ENCODE measurements at places on chromosomes 7 and 10. TPM values are rescaled to one million over a fixed set of nuclear protein-coding genes. Genes with fewer than 3 reads are reported as not detected.
A peak's percentile ranks its signal among the peaks of the same experiment; 100 is the strongest.

DNA sequence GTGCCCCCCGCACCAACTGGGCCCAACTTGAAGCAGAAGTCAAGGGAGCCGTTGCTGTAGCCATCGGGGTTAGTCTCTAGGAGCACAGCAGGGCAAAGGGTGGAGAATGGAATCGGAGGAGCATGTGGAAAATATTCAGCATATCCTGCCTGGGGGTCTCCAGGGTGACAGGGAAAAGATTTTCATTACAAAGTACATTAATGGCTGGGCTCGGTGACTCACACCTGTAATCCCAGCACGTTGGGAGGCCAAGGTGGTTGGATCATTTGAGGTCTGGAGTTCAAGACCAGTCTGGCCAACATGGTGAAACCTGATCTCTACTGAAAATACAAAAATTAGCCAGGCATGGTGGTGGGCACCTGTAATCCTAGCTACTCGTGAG is 53.8 kb upstream of the ABLIM1 start:
- H3K4me1 ChIP-seq = peaks cover 15% of the 10 kb centered on the region
- H3K27ac ChIP-seq = no peak overlapping the region
- DNase-seq = no peak
- H3K27me3 ChIP-seq = no peaks in the 10 kb centered on the region

GRCh38 chr7:97346349-97346748 is 228.9 kb downstream of the SDHAF3 start:
- no peaks in the 10 kb centered on the region for H3K4me1 ChIP-seq
- no peaks in the 10 kb centered on the region for H3K36me3 ChIP-seq
- no peaks in the 10 kb centered on the region for H3K27me3 ChIP-seq

GRCh38 chr7:113414401-113415035 is 296.2 kb upstream of the SMIM30 start:
- no peak for DNase-seq
- no peaks in the 10 kb centered on the region for H3K27me3 ChIP-seq
- no peak overlapping the region for H3K4me3 ChIP-seq
- H3K36me3 ChIP-seq = no peaks in the 10 kb centered on the region

GRCh38 chr7:83691095-83691494 is 42.2 kb upstream of the SEMA3E start:
- H3K36me3 ChIP-seq = no peaks in the 10 kb centered on the region
- H3K4me3 ChIP-seq = no peak overlapping the region
- H3K27ac ChIP-seq = no peak overlapping the region
- DNase-seq = no peak
- H3K27me3 ChIP-seq = no peaks in the 10 kb centered on the region

DNA sequence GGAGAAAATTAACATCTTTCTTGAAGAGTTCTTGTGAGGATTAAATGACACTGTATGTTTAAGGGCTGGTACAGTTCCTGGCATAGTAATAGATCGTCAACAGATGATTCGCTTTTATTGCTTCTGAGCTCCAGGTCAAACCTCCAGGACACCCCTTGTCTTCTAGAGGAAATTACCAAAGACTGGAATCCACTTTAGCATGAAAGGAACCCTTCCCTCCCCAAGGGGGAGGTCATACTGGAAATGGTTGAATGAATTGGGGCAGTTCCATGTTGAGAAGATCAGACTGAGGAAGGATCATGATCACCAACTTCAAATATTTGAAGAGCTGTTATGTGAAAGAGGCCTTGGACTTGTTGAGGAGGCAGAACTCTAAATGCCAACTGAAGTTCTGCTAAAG is 8.9 kb downstream of the NFE2L3 start:
- H3K36me3 ChIP-seq = no peaks in the 10 kb centered on the region
- DNase-seq = no peak
- no peak overlapping the region for H3K27ac ChIP-seq
- no peak overlapping the region for H3K4me3 ChIP-seq
- peaks cover 12% of the 10 kb centered on the region for H3K4me1 ChIP-seq

DNA sequence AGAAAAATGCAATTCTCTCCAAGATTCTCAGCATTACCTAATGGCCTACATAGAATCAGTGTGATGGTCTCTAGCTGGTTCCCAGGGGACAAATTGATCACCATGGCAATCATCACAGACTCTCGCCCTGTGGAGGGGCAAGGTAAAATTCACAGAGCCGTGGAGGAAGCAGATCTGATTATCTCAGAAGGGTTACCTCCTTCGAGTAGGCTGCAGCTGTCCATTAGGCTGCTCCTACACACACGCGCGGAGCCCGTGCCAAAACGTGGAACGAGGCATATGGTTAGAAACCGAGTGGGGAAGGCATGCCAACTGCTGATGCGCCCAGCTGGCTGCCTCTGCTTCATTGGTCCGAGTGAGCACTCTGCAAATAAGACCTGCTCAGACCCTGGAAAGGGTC is 52.8 kb upstream of the PTER start:
- H3K4me1 ChIP-seq = no peaks in the 10 kb centered on the region
- no peak for DNase-seq
- no peak overlapping the region for H3K27ac ChIP-seq

- H3K4me1 ChIP-seq = peaks cover 8% of the 10 kb centered on the region
- DNase-seq = peak; percentile 45
- no peaks in the 10 kb centered on the region for H3K27me3 ChIP-seq
- H3K36me3 ChIP-seq = no peaks in the 10 kb centered on the region
Observed at GRCh38 chr10:59876695-59877094, 29.7 kb downstream of the CCDC6 start.

DNA sequence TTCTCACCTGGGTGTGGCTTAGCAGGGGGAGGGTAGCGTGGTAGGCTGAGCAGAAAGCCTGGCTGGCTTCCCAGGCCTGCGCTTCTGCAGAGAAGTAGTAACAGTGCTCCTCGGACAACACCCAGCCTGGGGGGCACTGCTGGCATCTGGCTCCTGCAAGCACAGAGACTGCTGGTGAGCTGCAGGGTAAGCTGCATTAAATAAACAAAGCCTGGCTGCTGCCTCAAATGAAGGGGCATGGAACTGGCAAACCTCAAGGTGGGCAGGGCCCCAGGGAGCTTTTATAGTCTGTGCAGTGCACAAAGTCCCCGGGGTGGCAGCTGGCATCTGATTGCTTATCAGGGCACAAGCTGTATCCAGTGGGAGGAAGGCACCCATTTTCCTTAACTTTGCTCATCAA is 3.9 kb downstream of the KLRG2 start:
- no peak for DNase-seq
- no peaks in the 10 kb centered on the region for H3K36me3 ChIP-seq
- H3K4me3 ChIP-seq = no peak overlapping the region
- H3K27me3 ChIP-seq = peaks cover 56% of the 10 kb centered on the region

GRCh38 chr7:71613313-71613712 is 481.4 kb downstream of the GALNT17 start:
- H3K36me3 ChIP-seq = no peaks in the 10 kb centered on the region
- no peak for DNase-seq
- H3K4me1 ChIP-seq = no peaks in the 10 kb centered on the region
- H3K27ac ChIP-seq = no peak overlapping the region
- no peak overlapping the region for H3K4me3 ChIP-seq

GRCh38 chr7:48088559-48089045 is 463 bp upstream of the UPP1 start:
- H3K27me3 ChIP-seq = no peaks in the 10 kb centered on the region
- H3K36me3 ChIP-seq = peaks cover 14% of the 10 kb centered on the region
- DNase-seq = peak; percentile 90
- H3K4me3 ChIP-seq = peak overlapping the region; percentile 91

DNA sequence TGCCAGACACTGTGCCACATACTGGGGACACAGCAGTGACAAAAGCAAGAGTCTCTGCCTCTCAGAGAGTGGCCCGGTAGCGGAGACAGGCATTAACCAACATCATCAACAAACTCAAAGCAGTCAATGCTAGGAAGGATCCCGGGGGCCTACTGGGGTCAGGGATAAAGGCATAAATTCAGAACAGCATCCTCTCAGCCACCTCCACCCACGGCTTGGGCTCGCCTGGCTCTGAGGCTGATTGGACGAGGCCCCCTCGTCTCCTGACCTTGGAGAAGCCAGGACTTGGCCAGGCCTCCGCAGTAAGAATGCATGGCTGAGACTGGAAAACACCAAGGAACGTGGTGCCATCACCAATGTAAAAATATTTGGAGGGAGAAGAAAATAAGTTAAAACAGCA is 102.1 kb downstream of the ARHGAP22 start:
- DNase-seq = no peak
- H3K36me3 ChIP-seq = no peaks in the 10 kb centered on the region
- no peak overlapping the region for H3K4me3 ChIP-seq
- H3K27me3 ChIP-seq = no peaks in the 10 kb centered on the region
- H3K4me1 ChIP-seq = peaks cover 16% of the 10 kb centered on the region

- no peak for DNase-seq
- no peak overlapping the region for H3K27ac ChIP-seq
- H3K4me1 ChIP-seq = no peaks in the 10 kb centered on the region
Observed at GRCh38 chr7:120714945-120715344, 143.0 kb downstream of the TSPAN12 start.

GRCh38 chr7:104536956-104537355 is 208.6 kb downstream of the LHFPL3 start:
- no peaks in the 10 kb centered on the region for H3K4me1 ChIP-seq
- DNase-seq = no peak
- H3K4me3 ChIP-seq = no peak overlapping the region

DNA sequence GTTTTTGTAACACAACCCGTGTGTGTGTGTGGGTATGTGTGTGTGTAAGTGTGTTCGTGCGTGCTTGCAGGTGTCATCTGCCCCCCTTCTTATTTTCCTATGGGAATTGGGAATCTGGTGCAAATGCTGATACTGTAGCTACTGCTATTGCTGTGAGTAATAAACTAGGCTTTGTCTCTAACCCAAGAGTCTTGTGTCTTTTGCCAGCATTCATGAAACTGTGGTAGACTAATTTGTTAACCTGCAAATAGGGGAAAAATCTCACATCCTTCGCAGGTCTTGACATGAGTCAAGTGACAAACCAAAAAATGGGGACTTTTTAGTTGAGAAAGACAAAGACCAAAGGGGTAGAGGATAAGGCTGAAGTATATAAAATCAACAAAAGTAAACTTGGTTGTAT is 57.9 kb upstream of the FAM133B start:
- H3K27me3 ChIP-seq = no peaks in the 10 kb centered on the region
- no peak overlapping the region for H3K27ac ChIP-seq
- peaks cover 14% of the 10 kb centered on the region for H3K4me1 ChIP-seq
- H3K36me3 ChIP-seq = peaks cover 2% of the 10 kb centered on the region

DNA sequence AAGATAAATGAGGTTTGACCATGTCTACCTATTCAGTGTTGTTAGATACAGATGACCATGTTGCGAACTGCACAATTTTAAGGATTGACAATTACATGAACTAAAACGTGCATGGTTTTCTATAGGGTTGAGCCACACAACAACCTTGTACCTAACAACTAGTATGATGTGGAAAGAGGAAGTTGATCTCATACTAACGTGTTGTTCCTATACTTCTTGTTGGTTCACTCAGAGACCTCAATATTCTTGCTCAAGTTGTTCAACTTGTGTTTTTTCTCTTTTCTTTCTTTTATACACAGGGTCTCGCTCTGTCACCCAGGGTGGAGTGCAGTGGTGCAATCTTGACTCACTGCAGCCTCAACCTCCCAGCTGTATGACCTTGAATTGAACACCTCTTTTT is 6.1 kb upstream of the KEL start:
- H3K27me3 ChIP-seq = no peaks in the 10 kb centered on the region
- no peak for DNase-seq

GRCh38 chr7:143416565-143417149 is 8.0 kb upstream of the EPHA1 start:
- H3K36me3 ChIP-seq = no peaks in the 10 kb centered on the region
- no peaks in the 10 kb centered on the region for H3K27me3 ChIP-seq
- H3K4me1 ChIP-seq = peaks cover 4% of the 10 kb centered on the region
- no peak overlapping the region for H3K27ac ChIP-seq
- peak; percentile 53 for DNase-seq

- no peaks in the 10 kb centered on the region for H3K36me3 ChIP-seq
- H3K27me3 ChIP-seq = no peaks in the 10 kb centered on the region
- no peak overlapping the region for H3K4me3 ChIP-seq
- no peak overlapping the region for H3K27ac ChIP-seq
- peak; percentile 30 for DNase-seq
Observed at GRCh38 chr10:23341004-23341403, 3.6 kb downstream of the C10orf67 start.

DNA sequence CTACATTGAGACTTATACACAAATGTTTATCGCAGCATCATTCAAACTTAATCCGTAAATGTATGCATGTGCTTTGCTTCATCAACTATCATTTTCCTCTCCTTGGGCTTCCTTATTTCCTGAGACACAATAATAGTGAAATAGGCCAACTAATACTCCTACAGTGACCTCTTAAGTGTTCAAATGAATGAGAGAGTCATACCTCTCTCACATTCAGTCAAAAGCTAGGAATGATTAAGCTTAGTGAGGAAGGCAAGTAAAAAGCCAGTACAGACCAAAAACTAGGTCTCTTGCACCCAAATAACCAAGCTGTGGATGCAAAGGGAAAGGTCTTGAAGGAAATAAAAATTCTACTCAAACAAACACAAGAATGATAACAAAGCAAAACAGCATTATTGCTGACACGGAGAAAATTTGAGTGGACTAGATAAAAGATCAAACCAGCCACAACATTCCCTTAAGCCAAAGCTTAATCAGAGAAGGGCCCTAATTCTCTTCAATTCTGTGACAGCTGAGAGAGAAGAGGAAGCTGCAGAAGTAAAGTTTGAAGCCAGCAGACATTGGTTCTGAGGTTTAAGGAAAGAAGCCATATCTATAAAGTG is 72.3 kb downstream of the GLCCI1 start:
- no peak for DNase-seq
- H3K27me3 ChIP-seq = no peaks in the 10 kb centered on the region
- no peak overlapping the region for H3K4me3 ChIP-seq

- H3K4me3 ChIP-seq = no peak overlapping the region
- no peak for DNase-seq
- H3K36me3 ChIP-seq = no peaks in the 10 kb centered on the region
Observed at GRCh38 chr10:51935341-51935740, 235.9 kb upstream of the CSTF2T start.

- no peak for DNase-seq
- H3K27ac ChIP-seq = no peak overlapping the region
- no peak overlapping the region for H3K4me3 ChIP-seq
- H3K36me3 ChIP-seq = no peaks in the 10 kb centered on the region
- H3K4me1 ChIP-seq = no peaks in the 10 kb centered on the region
- H3K27me3 ChIP-seq = no peaks in the 10 kb centered on the region
Observed at GRCh38 chr10:61480208-61480607, 27.0 kb upstream of the TMEM26 start.

- H3K4me3 ChIP-seq = peak overlapping the region; percentile 9
- H3K27me3 ChIP-seq = no peaks in the 10 kb centered on the region
- peaks cover 13% of the 10 kb centered on the region for H3K4me1 ChIP-seq
- no peak for DNase-seq
- H3K27ac ChIP-seq = peak overlapping the region; percentile 57
Observed at GRCh38 chr7:114415064-114415989, 712 bp downstream of the FOXP2 start.

- peak; percentile 67 for DNase-seq
- peak overlapping the region; percentile 88 for H3K27ac ChIP-seq
- H3K27me3 ChIP-seq = no peaks in the 10 kb centered on the region
- H3K4me1 ChIP-seq = peaks cover 27% of the 10 kb centered on the region
- peaks cover 40% of the 10 kb centered on the region for H3K36me3 ChIP-seq
Observed at GRCh38 chr10:3775696-3776551, 9.1 kb downstream of the KLF6 start.

Gene ZNF22
- 12.4 TPM for total RNA-seq

Gene PAX4
- total RNA-seq = not detected

Gene CUBN
- 0.83 TPM for total RNA-seq

Gene ST8SIA6
- total RNA-seq = 0.18 TPM

Gene VSTM2A
- total RNA-seq = not detected

Gene PRLHR
- not detected for total RNA-seq

Gene CXCL12
- 15.8 TPM for total RNA-seq

All from IMR-90 (cell line).